Activated CD4-positive, alpha-beta T cell treated with anti-CD3 and anti-CD28 coated beads, Interleukin-2, Interleukin-4, amounts not matched to agents 100 ng/mL and 50 ng/mL, durations not matched to agents 16 hours and 8 hours (primary cell): ENCODE measurements at places on chromosomes 3 and 15.

GRCh38 chr3:190139365-190139764, 18.7 kb upstream of the P3H2 start:
- no peak for DNase-seq

DNA sequence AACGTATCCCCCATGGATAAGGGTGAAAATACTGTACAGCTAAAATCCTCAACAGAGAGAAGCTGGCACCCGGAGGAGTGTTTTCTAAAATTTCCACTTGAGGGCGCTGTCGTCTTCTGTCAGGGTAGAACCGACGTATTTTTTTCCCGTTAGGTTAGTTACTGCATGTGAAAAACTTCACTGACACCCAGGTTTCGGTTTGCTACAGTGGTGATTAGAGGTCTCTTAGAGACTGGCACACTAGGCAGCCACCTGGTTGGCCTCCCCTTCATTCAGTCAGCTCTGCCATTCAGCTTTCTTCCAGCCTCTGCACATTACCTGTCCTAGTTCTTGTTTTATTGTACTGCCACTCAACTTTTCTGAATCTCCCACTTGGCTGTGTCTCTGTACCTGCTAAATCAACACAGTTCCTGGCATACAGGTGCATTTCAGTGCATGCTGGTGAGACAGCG, 18.4 kb downstream of the CCK start:
- DNase-seq = peak; percentile 69

- no peak for DNase-seq
Observed at GRCh38 chr15:47929138-47929803, 191.5 kb upstream of the SLC24A5 start.

DNA sequence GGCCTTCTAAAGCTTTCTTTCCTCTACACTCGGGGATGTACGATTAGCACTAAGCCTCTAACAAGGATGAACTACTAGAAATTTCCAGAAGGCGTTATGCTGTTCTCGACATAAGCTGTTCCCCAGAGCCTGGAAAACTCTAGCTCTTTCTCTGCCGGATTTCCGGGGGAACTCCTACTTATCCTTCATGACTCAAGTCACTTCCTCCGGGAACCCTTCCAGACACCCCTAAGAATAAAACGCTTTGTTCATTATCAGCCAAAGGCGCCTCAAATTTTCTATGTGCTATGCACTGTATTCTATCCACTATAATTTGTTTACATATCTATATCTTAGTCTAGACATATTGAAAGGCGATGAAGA, 455 bp upstream of the SNAP23 start:
- DNase-seq = no peak

GRCh38 chr3:94076055-94076454, 13.2 kb downstream of the NSUN3 start:
- DNase-seq = no peak

DNA sequence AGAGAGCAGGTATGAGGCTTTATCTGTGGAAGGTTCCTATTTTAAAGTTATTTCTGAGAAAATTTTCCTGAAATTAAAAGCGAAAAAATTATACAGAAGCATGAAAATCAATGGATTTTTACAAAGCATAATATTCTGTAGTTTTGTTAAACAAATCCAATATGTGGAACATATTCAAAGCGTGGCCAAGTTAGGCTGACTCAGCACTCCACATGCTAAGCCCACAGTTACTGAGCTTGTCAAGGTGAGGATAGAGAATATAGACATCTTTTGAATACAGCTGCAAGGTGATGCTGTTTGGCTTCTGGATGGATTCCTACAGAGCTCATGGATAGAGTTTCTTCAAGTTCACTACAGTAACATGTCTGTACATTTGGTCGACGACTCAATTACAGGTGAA, 302.5 kb downstream of the C3orf38 start:
- DNase-seq = no peak

DNA sequence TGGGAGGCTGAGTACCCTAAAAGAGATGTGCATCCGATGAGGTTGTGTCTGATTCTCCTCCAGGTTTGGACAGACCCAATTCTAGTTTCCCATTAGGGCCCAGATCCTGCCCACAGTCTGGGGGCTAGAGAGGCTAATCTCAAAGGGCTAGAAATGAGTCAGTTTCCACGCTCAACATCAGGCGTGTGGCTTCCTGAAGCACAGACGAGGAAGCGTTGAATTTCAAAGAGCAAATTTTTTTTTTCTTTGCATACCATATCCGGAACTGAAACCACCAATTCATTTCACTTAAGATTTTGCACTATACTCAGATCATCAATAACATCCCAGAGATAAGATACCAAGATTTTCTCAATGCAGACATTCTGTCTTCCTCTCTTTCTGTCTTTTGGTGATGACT, 173.8 kb upstream of the BCL6 start:
- DNase-seq = peak; percentile 85

- no peak for DNase-seq
Observed at GRCh38 chr15:96273317-96274086, 57.0 kb upstream of the NR2F2 start.

DNA sequence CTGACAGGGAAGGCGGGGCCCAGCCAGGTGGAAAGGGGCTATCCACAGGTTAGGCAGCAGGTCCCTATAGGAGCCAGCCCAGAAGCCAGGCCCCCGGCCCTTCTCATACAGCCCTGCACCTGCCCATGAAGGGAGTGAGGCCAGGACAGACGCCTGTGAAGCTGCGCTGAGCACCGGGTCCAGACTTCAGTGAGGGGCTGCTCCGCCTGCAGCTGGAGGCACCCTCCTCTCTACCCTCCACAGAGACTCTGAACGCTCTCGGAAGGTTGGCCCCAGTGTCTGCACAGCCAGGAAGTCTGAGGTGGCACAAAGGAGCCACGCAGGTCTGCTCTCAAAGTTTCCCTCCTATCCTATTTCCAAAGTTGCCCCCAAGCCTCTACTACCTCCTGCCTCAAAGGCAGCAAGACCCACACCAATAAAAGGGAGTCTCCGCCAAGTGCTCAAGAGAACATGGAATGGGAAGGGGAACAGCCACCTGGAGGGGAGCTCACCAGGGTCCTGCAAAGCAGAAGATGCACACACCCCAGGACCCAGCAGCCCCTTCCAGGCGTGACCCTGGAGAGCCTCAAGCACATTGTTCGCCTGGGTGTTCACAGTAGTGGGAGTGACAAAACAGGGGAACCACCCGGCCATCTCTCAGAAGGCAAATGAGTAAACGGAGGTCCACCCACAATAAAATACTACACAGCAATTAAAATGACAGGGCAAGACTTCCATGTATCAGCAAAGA, 19.5 kb downstream of the XXYLT1 start:
- DNase-seq = no peak

GRCh38 chr15:74791667-74792066, 9.8 kb downstream of the CSK start:
- no peak for DNase-seq

DNA sequence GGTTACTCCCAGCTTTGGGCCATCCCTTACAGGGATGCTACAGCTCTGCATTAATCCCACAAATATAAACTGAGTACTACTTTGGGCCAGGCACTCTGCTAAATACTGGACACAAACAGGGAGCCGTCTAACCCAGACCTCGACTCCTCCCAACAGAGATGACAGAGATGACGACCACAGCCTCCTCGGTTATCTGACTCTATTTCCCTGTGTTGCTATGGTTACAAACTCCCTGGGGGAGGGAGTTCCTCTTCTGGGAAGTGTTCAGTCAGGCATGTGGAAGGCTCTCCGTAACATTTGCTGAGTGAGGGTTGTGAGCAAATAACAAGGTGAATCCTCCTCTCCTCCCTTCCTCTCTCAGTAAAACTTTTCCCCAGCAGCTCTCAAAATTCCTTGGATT, 6.7 kb upstream of the CMTM7 start:
- DNase-seq = no peak

- DNase-seq = no peak
Observed at GRCh38 chr3:144275005-144275404, 303.4 kb downstream of the DIPK2A start.

DNA sequence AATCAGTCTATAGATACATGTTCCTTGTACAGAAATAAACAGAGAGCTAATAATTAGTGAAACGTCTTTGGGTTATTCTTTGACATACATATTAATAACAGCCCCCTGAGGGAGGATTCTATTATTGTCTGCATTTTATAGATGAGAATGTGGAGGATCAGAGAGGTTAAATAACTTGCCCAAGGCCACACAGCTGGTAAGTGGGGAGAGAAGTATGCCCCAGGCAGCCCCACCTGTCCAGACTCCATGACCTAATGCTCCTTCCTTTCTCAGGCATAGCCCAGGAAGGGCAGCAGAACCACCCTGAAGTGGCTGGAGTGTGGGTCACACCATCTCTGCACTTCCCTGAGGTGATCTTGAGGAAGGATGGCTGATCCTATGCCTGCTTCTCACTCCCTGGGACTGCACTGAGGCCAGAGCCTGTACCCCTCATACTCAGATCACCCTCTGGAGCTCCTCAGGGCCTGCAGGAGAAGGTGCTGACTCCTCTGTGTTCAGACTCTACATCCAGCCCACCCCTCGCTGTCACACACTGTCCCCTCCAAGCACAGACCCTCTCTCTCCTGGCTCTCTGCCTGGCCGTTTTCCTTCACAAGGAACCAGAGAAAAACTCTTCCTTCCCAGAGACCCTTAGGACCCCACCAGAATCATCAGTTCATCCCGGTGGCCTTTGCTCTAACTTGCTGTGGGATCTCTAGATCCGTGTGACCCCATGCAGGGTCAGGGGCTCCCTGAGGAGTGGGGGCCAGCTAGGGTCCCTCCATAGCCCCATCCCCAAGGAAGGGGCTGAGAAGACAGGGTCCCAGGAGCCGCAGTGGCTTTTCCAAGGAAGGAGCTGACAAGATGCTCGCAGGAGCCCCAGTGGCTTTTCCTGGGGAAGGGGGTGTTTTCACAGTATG, 4.4 kb upstream of the HHATL start:
- DNase-seq = no peak

DNA sequence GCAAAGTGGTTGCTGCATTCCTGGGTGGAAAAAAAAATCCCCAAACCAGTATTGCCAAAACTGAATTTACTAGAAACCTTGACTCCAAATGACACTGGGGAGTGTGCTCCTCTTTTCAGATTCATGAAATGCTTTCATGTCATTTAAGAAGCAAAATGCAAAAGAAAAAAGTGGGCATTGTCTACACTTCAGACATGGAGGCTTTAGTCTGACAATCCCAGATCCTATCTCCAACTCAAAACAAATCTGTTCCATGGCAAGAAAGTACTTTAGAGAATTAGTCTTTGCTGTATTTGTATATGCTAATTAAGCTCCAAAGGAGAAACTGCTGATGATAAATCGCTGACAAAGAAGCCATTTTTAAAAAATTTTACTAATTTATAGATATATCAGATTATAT, 366.7 kb downstream of the MAGI1 start:
- no peak for DNase-seq

GRCh38 chr3:45972534-45973402, 22.9 kb downstream of the FYCO1 start:
- no peak for DNase-seq

DNA sequence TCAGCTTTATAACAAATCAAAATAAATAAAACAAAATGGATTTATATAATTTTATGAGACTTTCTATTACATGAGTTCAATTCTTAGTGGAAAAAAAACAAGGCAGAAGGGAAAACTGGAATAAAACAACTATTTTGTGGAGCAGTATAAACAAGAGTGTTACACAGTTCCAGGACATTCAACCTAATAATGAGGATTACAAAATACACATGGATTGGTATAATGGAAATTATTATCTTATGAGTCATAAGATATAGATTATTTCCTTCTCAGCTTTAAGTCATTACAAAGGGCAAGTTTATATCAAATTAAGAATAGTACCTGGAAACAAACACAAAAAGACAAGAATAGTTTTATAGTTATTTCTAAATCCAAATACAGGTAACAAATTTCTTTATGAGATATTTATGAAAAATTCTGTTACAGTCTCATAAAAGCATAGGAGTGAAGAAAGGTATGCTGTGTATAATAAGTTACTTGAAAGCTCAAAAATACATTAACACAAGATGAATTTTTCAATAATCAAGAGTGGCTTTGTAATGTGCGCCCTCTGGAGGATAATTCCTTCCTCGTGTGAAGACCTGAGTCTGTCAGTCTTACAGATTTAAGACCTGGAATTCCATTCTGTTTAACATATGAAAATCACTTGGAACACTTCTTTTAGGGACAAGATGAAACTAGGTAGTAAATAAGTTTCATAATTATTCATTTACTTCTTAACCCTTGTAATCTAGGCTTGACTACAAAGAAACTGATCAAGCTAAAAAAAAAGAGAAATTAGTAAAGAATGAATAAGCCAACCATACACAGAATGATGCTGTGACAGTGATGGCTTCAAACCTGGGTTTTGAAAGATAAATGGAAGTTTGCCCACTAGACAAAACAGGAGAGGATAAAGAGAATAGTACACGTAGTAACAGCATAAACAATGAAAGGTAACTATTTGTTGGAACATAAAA, 9.5 kb downstream of the COPS2 start:
- DNase-seq = peak; percentile 28

DNA sequence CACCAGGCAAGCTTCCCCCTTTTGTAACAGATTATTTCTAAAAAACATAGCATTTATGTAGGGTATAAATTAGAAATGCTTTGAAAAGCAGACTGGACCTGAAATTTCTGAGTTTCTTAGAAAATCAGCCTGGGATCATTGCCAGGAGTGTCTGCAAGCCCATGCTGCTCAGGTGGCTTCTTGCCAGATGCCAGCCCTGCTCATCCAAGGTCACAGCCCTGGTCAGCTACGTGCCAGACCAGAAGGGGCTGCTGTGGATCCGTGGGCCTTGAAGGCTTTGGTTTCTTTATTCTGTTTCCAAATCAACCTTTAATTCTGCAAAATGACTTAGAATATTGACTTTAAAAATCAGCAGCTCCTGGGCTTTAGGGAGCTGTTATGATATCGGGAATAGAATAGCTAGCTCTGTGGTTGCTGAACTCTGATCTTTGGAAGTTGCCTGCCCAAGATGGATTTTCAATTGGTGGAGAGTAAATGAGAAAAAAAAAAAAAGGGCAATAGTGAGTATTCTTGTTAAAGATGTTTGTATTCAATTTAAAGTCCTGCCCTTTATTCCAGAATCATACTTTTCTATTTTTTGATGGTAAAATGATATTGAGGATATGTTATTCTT, 370.1 kb upstream of the ONECUT1 start:
- DNase-seq = no peak

- DNase-seq = no peak
Observed at GRCh38 chr3:68004091-68004490, 349.7 kb upstream of the SUCLG2 start.

- no peak for DNase-seq
Observed at GRCh38 chr3:143203848-143204247, 84.3 kb downstream of the CHST2 start.

- DNase-seq = peak; percentile 23
Observed at GRCh38 chr15:90221246-90221900, 12.4 kb downstream of the CIB1 start.
